Right lobe of liver (tissue), 6 donors: ENCODE measurements at places on chromosomes 4 and X. TPM values are rescaled to one million over a fixed set of nuclear protein-coding genes. Genes with fewer than 3 reads are reported as not detected.

Gene WAS
- total RNA-seq: 2.4 TPM

GRCh38 chr4:139834226-139834662 is 168.6 kb downstream of the MGST2 start:
- DNase-seq: no peak

GRCh38 chr4:65839164-65839931 is 169.1 kb upstream of the EPHA5 start:
- DNase-seq: no peak

DNA sequence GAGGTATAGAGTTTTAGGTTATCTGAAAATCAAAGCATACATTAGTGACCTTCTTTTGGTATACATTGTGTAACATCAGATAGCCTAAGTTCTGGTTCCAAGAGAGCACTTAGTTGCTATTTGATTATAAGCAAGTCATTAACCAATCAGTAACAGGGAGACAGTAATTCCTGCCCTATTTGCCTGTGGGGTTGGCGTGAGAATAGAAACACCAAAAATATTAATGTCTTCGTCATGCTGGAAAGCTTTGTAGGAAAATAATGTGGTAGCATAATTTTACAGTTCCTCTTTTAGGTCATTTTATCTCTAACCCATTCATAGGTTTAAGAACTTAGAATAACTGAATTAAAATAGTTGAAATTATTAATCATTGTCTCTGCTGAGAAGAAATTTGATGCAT is 37.8 kb downstream of the NPNT start:
- DNase-seq: no peak

GRCh38 chr4:10963241-10963640 is 278.7 kb upstream of the CLNK start:
- no peak for DNase-seq
